ENCODE measurements at places on chromosomes 12 and 14. TPM values are rescaled to one million over a fixed set of nuclear protein-coding genes. Genes with fewer than 3 reads are reported as not detected.

- DNase-seq: peak; percentile 37
These were observed 141.9 kb downstream of the KIF26A start for GRCh38 chr14:104280085-104280901.

DNA sequence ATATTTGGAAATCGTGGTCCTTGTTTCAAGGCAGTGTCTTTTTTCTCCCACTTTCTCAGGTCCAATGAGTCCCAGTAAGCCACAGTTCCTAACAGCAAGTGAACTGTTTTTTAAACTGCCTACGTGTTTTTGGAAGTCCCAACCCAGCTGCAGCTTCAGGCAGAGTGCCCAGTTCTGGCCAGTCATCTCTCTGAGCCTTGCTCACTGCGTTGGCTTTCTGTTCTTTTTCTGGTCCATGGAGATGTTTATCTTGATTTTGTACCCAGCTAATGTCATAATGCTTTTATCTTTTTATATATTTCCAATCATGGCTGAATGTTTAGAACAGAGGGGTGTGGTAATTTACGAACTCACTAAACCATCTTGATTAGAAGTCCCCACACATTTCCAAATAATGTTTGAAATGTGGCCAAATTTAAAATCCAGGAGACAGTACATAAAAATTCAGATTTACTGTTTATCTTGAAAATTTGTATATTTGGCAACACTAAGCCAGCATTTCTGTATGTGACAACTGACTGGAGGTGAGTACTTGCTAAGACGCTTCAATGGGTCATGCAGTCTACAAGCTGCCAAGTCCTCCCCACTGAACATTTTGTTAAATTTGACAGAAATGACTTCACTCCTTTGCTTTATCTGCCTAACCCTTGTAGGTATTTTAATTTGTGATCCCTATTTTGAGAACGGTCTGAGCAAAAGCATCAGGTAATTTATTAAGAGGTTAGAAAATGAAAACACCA, 46.1 kb upstream of the OTOGL start:
- DNase-seq: no peak

GRCh38 chr12:51976376-51977160, 25.1 kb downstream of the ACVR1B start:
- no peak for DNase-seq

Gene SERPINA9
- total RNA-seq: not detected

Gene ADAMTS20
- 1.6 TPM for total RNA-seq
